ENCODE measurements at places on chromosomes 11 and 22.

GRCh38 chr11:30431127-30431814 lies 108.4 kb downstream of the ARL14EP start:
- DNase-seq = no peak

DNA sequence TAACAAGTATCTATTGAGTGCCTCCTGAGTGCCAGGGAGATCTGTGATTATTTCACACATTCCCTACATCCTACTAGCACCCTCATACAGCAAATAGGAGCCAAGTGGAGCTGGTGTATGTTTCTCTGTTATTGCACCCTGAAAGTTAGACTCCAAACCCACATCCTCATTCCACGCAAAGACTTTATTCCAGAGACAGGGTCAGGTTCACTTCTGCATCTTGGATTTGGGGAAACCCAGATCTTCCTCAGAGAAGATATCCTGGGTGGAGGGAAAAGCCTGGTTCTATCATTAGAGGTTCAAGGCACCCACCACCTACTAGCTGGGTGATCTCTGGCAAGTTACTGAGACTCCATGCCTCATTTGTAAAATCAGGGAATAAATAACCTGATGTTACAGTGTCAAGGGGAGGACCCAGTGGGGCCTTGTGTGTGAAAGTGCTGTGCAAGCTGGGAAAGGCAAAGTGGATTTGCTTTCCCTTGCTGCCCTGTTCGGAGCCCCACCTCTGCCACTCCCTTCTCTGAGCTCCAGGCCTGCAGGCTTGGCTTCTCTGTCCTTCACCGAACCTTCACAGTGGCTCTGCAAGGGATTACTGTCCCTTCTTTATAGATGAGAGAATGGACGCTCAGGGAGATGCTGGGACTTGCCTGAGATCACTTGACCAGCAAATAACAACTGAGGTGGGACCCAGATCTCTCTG lies 991 bp upstream of the SLCO2B1 start:
- no peak for DNase-seq

GRCh38 chr11:81772166-81772565 lies 961.5 kb downstream of the FAM181B start:
- DNase-seq = no peak

- DNase-seq = no peak
Observed at GRCh38 chr11:65650547-65651338, 12.0 kb downstream of the RELA start.

- no peak for DNase-seq
Observed at GRCh38 chr22:41288245-41288946, 2.4 kb upstream of the RANGAP1 start.

- no peak for DNase-seq
Observed at GRCh38 chr11:126140926-126141280, 70.5 kb downstream of the RPUSD4 start.

DNA sequence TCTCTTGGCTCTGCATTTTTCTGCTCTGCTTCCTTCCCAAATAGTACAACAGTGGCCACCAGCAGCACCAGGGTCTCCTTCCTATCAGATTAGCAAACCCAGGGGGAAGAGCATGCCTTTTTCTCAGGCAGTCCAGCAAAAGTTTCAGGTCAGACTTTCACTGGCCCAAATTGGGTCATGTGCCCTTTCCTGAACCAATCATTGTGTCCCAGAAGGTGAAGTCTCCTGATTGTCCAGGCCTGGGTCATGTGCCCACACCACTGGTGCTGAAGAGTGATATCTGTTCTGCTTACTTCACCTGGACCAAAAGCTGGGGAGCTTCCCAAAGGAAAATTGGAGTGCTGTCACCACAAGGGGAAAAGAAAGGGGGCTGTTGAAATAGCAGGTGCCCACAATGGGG lies 64.1 kb upstream of the ALX4 start:
- DNase-seq = no peak

GRCh38 chr11:12540075-12540680 lies 134.0 kb upstream of the TEAD1 start:
- no peak for DNase-seq

DNA sequence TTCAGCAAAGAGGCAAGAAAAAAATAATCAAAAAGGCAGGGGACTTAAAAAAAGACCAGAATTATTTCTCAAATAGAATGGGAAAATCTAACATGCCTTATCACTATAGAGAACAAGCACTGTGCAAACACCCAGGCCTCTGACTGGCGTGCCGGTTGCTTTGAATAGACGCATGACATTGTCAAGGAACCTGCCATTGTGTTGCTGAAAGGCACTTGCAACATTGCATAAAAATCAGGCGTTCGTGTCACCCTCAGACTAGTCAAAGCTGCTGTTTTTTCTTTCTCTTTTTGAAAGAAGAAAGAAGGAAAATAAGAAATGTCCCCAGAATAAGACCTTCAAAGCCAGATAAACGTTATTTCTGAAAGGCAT lies 549.3 kb upstream of the CADM1 start:
- no peak for DNase-seq

GRCh38 chr11:79377406-79377805 lies 63.4 kb downstream of the TENM4 start:
- DNase-seq = no peak
